ENCODE measurements at places on chromosomes 12 and 14.

- DNase-seq: no peak
Observed at GRCh38 chr12:104544836-104545235, 88.1 kb downstream of the CHST11 start.

DNA sequence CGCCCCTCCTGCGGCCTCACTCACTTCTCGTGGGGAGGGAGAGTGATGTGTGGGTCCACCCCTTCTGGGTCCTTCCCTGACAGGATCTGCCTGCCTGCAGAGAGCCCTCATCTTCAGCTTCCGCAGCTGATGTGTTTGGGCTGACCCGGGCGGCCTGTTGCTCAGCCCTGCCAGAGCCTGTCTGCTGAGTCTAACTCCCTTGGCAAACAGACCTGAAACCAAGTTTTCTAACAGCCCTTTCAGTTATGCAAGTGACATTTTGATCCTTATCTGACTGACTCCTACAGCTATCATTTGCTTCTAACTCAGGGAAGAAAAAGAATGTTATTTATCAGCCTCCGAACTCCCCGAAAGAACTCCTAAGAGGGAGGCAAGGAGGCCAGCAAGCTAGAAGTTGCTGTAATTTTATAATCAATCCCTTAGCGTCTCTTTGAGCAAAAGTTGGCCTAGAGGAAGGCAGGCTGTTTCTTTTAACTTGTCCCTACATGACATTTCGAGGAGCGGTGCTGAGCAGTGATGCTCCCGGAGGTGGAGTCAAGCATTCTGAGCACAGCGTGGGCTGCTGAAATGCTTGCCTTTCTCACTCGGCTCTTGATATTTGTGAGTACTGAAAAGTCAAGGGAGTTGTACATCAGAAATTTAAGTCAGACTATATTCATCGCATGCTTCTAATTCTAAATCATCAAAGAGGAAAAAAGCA, 31.5 kb upstream of the CACNA2D4 start:
- no peak for DNase-seq

DNA sequence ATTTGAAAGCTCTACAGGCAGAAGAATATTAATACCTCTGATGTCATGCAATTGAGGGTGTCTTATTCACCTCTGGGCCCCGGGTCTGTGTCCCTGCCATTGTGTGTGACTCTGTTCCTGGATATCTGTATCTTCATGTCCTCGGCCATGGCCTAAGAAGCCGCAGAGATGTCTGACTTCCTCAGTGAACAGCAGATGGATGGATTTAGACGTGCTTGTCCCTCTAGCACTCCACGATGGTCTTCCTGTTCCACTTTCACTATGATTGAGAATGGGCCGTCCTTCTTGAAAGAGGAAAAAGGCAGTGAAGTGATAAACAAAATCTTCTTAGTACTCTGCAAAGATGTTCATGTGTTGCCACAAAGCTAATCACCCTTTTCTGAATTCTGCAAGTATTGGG, 217.4 kb downstream of the SLC41A2 start:
- DNase-seq: no peak

GRCh38 chr12:89429528-89429927, 77.2 kb upstream of the DUSP6 start:
- no peak for DNase-seq

- DNase-seq: no peak
Observed at GRCh38 chr14:50947446-50947845, 3.2 kb upstream of the PYGL start.

DNA sequence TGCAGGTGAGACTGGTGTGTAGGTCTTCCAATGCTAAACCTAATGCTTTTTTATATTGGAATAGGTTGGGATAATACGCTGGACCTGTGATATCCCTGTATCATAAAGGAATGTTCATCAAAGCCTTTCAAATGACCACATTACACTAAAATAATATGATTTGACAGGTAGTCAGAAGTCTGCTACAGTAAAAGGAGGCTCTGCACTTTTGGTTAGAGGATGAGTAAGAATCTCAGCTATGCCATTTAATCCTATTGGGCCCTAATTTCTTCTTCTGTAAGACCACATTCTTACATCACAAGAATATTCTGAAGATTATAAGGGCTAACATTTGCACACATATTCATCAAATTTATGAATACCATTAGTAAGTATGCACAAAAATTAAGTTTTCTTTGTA, 250.5 kb upstream of the FLRT2 start:
- no peak for DNase-seq

GRCh38 chr12:121794534-121795033, 1.1 kb upstream of the RHOF start:
- DNase-seq: no peak

- no peak for DNase-seq
Observed at GRCh38 chr12:92581604-92582003, 121.2 kb upstream of the PLEKHG7 start.

GRCh38 chr14:52189325-52189724, 78.2 kb upstream of the PTGDR start:
- DNase-seq: no peak

DNA sequence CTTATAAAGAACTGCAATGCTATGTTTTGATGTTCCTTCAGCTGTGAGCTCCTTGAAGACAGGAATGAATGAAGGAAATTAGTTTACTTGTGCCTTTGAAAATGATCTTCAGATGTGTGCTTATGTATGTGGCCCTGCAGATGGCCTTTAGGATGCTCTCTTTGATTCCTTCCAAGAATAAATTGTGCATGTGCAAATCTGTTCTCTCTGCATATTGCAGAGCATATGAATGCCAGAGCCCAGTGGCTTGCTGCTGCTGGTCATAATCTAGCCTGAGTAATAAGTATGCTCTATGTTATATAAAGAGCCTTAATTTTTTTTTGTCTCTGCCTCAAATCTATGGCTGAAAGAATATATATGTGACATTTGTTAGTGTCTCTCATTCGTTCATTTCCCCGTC, 341.9 kb upstream of the NOVA1 start:
- no peak for DNase-seq

DNA sequence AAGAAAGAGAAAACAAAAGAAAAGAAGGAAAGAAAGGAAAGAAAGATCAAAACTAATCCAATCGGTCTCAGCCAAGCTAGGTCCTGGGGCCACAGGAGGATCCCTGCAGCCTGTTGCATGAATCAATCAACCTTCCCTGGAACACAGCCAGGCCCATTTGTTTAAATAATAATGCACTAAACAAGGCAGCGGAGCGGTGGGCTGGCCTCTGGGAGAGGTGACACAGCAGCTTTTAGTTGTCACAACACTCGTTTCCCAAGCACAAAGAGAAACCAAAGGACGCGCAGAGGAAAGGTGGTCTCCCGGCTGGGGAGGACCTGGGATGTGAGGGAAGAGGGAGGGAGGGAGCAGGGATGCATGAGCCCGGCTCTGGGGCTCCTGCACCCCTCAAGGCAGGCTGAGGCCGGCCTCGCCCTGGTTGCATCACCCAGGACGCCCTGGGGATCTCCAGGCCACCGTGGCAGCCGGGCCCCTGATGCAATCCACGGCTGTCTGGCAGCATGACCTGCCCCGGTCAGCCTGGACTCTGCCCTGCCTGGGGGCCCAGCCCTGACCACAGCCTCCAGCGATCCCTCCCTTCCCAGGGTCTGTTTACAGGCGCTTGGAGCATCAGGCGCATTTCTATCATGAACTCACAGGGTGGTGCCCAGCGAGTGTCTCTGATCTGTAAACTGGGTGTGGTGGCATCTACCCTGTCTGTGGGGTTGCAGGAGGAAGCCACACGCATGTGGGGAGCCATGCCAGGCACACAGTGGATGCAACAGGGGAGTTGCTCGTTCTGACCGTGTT, 32.5 kb downstream of the MMP17 start:
- DNase-seq: no peak

GRCh38 chr14:101839236-101839635, 77.7 kb downstream of the PPP2R5C start:
- DNase-seq: peak; percentile 22

GRCh38 chr14:101070540-101071492, 167.3 kb upstream of the RTL1 start:
- no peak for DNase-seq

DNA sequence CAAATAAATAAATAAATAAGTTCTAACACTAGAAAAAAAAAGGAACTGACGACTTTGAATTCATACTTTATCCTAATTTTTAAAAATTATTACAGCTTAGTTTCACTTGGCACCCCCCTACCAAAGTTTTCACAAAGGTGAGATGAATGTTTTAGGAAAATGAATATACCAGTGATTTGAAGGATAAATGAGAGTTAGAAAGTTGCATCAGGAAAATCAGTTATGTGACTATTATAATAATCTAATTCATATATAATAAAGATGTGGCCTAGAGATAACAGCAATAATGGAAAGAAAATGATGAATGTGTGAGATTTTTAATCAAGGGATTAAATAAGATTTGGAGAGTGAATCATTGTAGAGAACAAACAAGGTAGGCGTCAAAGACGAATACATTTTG, 103.0 kb upstream of the RAP1B start:
- DNase-seq: no peak
